ENCODE measurements at places on chromosomes 13 and 19. TPM values are rescaled to one million over a fixed set of nuclear protein-coding genes. Genes with fewer than 3 reads are reported as not detected.

GRCh38 chr19:42081584-42082203 is 5.7 kb downstream of the ZNF574 start:
- no peak for DNase-seq

GRCh38 chr19:4728871-4729270 is 5.2 kb upstream of the DPP9 start:
- DNase-seq = no peak

DNA sequence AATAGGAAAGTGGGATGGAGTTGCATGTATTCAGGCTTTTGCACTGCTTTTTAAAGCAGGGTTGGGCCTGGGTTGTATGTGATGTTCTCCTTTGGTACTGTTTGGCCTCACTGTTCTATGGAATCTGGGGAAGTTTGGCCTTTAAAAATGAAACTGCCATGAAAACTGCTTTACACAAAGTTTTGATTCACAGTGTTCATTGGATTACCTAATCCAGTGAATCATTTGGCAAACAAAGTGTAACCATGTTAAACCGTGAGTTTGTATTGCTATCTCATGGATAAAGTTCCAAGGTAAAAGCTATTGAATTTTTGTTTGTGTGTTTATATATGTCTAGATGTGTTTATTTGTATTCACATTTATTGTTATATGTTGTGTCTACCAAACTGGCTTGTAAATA is 1658.6 kb downstream of the OLFM4 start:
- no peak for DNase-seq

Gene MCEMP1
- total RNA-seq = 0.23 TPM

Gene PEX11G
- 2.8 TPM for total RNA-seq

- DNase-seq = no peak
These were observed 7.4 kb downstream of the IFNL2 start for GRCh38 chr19:39275578-39275977.

Gene VMAC
- 8.5 TPM for total RNA-seq

GRCh38 chr13:106121173-106121754 is 414.2 kb downstream of the EFNB2 start:
- no peak for DNase-seq

GRCh38 chr13:77919246-77919920 is 752 bp upstream of the EDNRB start:
- no peak for DNase-seq

DNA sequence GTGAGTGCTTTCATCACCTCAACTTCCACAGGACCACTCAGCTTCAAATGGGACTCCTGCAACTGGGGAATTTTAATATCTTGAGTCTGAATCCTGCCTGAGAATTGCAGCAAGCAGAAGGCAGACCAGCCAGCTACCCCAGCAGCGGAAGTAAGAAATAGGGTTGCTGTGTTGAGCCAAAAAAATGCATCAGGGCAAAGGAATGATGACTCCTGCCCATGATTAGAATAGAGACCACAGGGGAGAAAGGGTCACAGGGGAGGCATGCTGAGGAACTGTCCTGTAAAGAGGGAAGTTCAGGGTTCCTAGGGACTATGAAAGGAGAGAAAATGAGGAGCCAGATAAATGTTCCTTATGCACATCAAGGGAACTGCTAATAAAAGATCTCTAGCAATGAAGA is 370.2 kb downstream of the KCTD12 start:
- DNase-seq = no peak

Gene OR7A5
- total RNA-seq = not detected

DNA sequence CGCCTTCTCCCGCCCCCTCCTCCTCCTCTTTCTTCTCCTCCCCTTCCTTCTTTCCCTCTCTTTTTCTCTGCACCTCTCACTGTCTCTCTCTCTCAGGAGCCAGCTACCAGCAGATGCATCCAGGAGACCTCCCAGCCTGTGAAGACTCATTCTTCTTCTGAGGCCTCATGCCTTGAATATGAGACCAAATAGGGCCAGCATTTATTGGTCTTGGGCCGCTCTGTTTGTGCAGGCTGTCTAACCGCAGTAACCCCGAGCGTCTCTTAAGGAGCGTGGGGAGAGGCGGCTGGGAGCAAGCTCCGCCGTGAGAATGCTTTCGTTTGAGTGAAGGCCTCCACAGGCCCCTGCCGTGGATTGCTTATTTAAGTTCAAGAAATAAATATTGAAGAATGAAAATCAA is 167.0 kb downstream of the NUFIP1 start:
- DNase-seq = no peak

DNA sequence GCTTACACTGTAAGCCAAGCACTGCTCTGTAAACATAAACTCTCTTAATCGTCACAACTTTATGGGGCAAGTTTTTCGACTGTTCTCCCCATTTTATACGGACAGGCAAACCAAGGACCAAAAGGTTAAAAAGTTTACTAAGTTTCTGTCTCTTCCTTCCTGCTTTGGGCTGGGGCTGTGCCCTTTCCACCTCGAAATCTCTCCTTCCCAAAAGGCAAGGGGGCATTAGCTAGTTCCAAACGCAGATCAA is 2.2 kb downstream of the JUND start:
- no peak for DNase-seq

DNA sequence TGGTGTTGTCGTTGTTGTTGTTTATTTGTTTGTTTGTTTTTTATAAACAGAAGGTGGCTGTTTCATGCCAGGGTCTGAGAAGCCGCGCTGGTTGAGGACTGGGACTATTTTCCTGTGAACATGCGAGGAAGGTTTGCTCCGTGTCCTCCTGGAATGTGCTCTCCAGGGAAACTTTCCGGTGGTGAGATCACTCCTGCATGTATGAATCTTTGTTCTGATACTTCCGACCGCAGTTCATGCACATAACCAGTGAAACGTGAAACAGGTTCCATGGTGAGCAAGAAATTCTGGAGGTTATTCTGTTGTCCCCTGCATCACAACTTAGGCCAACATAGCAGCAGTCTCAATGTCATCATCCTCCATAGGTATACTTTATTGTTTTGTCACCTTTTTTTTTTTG is 187.6 kb upstream of the ARGLU1 start:
- DNase-seq = no peak

Gene ZNF428
- total RNA-seq = 30.0 TPM

DNA sequence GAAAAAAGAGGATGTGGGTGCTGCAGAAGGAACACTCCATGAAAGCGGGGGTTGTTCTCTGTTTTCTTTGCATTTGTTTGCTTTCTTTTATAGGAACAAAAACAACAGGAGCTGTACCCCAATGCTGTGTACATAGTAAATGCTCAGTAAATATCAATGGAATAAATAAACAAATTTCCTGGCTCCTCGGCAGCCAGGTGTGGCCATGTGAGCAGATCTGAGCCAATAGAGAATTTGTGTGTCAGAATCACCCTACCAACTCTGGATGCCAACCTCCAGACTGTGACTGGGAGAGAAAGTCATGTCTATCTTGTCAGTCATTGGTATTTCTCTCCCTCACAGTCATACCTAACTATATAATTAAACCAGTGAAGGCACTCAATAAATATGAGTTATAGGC is 10.6 kb upstream of the CLPP start:
- no peak for DNase-seq

DNA sequence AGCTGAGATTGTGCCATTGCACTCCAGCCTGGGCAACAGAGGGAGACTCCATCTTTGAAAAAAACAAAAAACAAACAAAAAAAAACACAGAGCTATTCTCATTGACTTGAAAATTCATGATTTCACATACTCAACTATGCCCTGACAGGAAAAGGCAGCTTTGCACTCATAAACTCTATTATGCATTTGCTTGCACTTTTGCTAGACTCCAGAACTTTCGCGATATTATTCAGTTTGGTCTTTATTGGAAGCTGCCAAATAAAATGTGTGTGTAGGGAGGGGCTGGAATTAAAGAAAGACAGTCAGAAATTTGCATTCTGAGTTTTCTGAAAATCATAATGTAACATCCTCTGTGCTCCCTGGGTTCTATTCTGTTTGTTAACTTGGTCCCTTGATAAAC is 635.1 kb upstream of the KLF12 start:
- DNase-seq = no peak

DNA sequence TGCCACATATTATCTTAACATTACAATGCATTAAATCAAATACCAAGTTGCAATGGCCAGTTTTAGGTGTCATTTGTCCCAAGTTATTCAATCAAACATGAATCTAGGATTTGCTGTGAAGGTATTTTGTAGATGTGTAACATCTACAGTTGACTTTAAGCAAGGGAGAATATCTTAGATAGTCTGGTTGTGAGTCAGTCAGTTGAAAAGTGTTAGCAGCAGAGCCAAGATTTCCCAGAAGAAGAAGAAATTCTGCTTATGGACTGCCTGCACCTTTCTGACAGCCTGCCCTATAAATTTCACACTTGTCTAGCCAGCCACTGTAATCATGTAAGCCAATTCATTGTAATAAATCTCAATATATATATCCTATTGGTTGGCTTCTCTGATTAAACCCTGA is 41.3 kb upstream of the INTS6 start:
- DNase-seq = no peak

- no peak for DNase-seq
These were observed 2293.3 kb downstream of the PCDH9 start for GRCh38 chr13:64936879-64937278.

Gene ADGRE3
- not detected for total RNA-seq

Gene KMT2B
- total RNA-seq = 44.2 TPM

GRCh38 chr13:45872566-45872965 is 21.0 kb upstream of the SIAH3 start:
- no peak for DNase-seq

- no peak for DNase-seq
These were observed 239.2 kb upstream of the MIR17HG start for GRCh38 chr13:91108315-91108714.

Gene FBXO27
- total RNA-seq = 19.1 TPM

Gene POLR1D
- total RNA-seq = 115 TPM

DNA sequence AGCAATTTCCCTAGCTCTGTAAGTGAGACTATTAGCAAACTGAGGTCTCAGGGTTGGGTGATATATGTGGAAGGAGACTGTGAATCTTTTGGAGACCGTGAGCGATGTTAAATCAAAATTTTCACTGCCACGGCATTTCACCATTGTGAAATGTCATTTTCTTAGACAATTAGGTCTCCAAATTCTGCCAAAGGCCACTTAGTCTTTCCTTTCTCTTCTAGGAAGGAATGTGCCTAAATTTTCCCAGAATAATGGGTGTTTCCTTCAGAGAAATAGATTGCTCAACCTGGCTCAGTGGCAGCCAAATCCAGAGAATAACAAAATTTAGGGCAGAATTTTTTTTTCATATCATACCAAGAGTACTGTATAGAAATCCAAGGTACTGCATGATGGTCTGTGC is 64.5 kb upstream of the SCEL start:
- DNase-seq = no peak

- no peak for DNase-seq
These were observed 521.5 kb upstream of the HTR2A start for GRCh38 chr13:47418206-47418920.

GRCh38 chr13:107882708-107883560 is 332.4 kb downstream of the LIG4 start:
- DNase-seq = no peak

Gene OR10H1
- not detected for total RNA-seq

Gene NXNL1
- total RNA-seq = not detected

DNA sequence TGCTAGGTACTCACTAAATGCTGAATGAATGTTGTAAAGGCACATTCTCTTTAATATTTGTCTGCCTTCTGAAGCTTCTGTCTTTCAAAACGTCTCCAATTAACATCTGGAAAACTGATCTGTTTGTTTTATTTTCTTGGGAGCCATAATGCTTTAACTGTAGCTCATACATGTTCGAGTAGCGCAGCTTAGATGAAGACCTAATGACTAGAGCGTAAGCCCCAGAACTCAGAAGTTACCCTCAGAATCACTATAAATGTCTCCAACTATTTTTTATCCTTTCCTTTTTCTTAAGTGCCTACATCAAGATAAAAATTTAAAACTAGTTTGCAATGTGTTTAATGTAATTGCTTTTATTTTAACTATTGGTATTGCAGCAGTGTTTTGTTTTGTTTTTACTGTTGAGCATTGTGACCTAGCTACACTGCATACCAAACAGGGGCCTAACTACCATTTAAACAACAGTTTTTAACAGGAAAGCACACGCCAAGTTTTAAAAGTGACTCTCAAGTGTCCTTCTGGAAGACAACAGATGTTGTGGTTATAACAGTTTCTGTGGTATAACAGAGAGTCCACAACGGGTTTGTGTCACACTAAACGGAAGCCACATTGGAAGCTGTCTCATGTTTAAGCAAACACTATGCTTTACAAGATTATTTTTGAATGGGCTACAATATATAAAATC is 42.0 kb downstream of the MRPL57 start:
- no peak for DNase-seq

- no peak for DNase-seq
These were observed 103.3 kb downstream of the SPRY2 start for GRCh38 chr13:80237646-80238045.

GRCh38 chr13:100130092-100130491 is 41.2 kb downstream of the PCCA start:
- no peak for DNase-seq

- peak; percentile 81 for DNase-seq
These were observed 754 bp upstream of the SIX5 start for GRCh38 chr19:45769821-45770191.

DNA sequence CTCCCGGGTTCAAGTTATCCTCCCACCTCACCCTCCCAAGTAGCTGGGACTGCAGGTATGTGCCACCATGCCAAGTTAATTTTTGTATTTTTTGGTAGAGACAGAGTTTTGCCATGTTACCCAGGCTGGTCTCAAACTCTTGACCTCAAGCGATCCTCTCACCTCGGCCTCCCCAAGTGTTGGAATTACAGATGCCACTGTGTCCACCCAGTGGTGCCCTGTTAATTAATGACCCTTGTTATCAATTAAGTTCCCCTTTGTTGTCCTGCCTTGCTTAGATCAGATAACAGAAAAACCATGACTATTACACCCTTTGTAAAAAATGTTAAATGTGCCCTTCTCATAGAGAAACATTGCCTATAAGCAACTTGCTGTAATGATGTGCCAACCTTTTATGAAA is 34.4 kb upstream of the IGFL1 start:
- DNase-seq = no peak

Gene HSPH1
- 52.7 TPM for total RNA-seq

Gene DHDH
- not detected for total RNA-seq

Gene TDRD12
- total RNA-seq = 1.6 TPM

Gene DACT3
- total RNA-seq = 17.2 TPM

GRCh38 chr13:40664350-40665125 is 1.9 kb downstream of the FOXO1 start:
- DNase-seq = peak; percentile 64
